ENCODE measurements at places on chromosomes 13 and 19. TPM values are rescaled to one million over a fixed set of nuclear protein-coding genes. Genes with fewer than 3 reads are reported as not detected.

Gene KIR2DL4
- total RNA-seq, result not detected

Gene ZIC2
- total RNA-seq, result 1.9 TPM

Gene SYNE4
- 0.63 TPM for total RNA-seq

Gene LYPD3
- total RNA-seq, result not detected

Gene CYP2B6
- not detected for total RNA-seq

Gene PPAN
- 25.7 TPM for total RNA-seq
